NCI-H187 (cell line): ENCODE measurements at places on chromosomes 5 and 9.

- no peak for DNase-seq
These were observed 197.0 kb downstream of the SLF1 start for GRCh38 chr5:94815313-94816039.

- DNase-seq: no peak
These were observed 438.2 kb downstream of the ARHGEF28 start for GRCh38 chr5:74064225-74064624.

DNA sequence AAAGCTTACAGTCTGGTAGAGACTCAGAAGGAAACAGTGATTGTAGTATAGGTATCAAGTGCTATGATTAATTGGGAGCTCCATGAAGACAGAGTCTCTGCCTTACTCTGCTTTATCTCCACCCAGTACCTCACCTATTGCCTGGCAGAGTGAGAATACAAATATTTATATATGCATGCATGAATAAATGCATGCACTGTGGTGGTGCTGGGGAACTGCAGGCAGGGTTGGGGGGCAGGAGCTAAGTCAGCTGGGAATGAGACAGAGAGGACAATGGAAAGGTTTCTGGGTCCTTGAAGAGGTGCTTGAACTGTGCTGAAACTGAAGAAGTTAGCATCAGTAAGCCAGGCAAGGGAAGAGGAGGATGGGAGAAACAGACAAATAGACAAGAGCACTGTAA, 80.8 kb upstream of the PPP2R2B start:
- no peak for DNase-seq

GRCh38 chr5:137348759-137349158, 150.4 kb downstream of the SPOCK1 start:
- no peak for DNase-seq

- no peak for DNase-seq
These were observed 109.6 kb downstream of the BAAT start for GRCh38 chr9:101274971-101275768.

DNA sequence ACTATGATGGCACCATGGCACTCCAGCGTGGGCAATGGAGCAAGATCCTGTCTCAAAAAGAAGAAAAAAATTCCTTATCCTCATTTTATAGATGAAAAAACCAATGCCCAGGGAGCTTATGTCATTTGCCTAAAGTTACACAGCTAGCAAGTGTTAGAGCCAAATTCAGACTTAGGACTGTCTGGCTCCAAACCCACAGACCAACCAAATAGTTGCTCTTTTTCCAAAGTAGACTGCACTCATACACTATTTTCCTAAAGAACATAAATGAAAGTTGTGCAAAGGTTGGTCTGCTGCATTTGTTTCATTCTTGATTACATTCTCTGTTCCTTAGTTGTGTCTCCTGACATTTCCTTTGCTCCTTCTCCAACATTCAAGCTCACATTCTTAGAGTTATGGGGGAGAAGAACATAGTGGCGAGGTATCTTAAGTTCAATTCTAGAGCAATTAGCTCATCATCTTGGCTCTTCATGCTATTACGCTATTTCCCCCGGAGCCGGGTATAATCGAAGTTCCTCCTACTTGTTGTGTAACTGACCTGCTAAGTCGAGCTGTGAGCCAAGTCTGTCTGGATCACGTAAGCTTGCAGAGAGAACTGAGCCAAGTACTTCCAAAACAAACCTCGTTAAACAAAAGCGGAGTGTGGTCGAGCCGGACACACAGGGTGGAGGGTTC, 138.3 kb downstream of the RFK start:
- no peak for DNase-seq

DNA sequence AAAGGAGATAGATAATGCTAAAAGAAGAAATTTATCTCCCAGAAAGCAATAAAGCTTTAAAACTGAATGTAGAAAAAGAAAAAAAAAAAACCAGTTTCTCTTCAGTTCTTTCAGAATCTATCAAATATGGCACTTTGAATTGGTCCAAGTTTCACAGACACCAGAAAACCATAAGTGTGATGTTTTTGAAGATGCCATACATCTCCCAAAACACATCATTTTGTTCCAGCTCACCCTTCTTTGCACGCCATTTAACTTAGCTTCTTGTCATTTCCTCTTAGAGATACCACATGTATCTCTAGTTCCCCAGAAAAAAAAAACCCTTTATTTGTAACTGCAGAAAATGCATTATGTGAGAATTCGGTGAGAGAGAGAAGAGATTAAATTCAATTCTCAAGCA, 46.1 kb upstream of the MAMDC2 start:
- DNase-seq: peak; percentile 15

GRCh38 chr9:73118286-73118685, 33.4 kb upstream of the ANXA1 start:
- no peak for DNase-seq
